ENCODE measurements at places on chromosomes 16 and 17.
A peak's percentile ranks its signal among the peaks of the same experiment; 100 is the strongest.

GRCh38 chr17:35627417-35627816 lies 40.3 kb downstream of the AP2B1 start:
- no peak for DNase-seq

- no peak for DNase-seq
Measured at GRCh38 chr17:31908386-31908785, 6.9 kb upstream of the UTP6 start.

DNA sequence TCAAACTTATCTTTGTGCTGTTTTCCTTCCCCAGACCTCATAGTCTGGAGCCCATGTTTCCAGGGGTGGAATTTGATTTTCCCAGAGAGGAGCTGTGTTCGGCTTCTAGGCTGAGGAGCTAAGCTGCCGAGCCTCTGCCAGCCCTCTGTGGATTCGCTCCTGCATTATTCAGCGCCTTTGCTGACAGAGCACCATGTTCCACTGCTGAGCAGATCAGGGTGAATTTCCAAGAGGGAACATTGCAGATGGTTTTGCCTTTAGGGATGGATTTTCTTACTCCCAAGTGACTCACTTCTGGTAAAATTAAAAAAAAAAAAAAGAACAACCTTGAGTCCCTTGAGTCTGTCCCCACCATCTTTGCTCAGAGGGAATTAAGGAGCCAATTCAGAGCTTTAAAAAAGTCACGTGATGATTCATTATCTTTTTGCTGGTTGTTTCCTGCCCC lies 229.5 kb downstream of the PRKCA start:
- DNase-seq = no peak

DNA sequence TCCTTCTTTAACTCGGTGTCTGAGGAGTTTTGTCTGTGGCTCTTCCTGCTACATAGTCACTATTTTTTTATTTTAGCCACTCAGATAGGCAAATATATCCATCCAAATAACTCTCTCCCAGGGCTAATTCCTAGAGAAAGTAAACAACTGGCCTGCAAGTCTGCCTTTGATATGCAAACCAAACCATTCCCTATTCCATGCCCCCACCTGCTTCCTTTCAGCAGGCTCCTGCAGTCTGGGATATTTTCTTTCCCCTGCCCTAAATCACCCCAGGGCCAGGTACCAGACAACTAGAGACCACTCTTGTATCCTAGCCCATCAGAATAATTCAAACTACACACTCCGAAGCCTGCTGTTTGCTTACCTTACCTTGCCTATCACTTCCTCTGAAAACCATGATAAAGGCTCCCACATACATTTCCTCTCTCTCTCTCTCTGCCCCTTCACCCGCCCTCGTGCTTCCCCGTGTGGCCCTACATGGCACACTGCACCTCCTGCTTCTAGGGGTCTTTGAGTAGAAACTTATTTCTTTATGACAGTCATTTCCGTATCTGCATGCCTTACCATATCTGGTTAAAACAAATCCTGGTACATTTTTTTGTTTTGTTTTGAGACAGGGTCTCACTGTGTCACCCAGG lies 8.3 kb downstream of the CD300H start:
- no peak for DNase-seq

GRCh38 chr17:76497979-76498875 lies 3.0 kb downstream of the RHBDF2 start:
- peak; percentile 83 for DNase-seq

DNA sequence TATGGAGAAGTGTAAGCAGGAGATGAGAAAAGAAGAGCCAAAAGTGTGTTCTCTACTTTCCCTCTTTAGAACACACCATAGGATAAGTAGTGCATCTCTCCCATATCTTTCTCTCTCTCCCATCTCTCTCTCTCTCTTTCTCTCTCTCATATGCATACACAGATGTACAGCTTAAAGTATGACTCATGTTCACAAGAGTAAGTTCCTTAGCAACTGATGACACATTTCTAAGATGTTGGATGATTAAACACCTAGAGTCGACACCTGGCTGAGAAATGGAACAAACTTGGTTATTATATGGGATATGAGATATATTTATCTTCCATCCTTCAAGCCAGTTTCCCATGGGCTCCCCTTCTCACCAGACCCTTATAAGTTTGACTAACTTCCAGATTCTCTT lies 113.5 kb downstream of the TMEM132E start:
- DNase-seq = no peak

- no peak for DNase-seq
Measured at GRCh38 chr17:80619535-80620235, 75.0 kb downstream of the RPTOR start.

Data from femur (tissue), 1 donor.